ENCODE measurements at places on chromosomes 3 and 15. TPM values are rescaled to one million over a fixed set of nuclear protein-coding genes. Genes with fewer than 3 reads are reported as not detected.

The CAND2 gene
- total RNA-seq: 0.37 TPM

The PLSCR5 gene
- not detected for total RNA-seq

The CNTN3 gene
- not detected for total RNA-seq

The RLBP1 gene
- 0.13 TPM for total RNA-seq

The TEX55 gene
- not detected for total RNA-seq

The SAMMSON gene
- not detected for total RNA-seq

The ACAP2 gene
- total RNA-seq: 7.0 TPM

The COL6A5 gene
- total RNA-seq: not detected

The TMCC1 gene
- 11.0 TPM for total RNA-seq

The DET1 gene
- total RNA-seq: 6.6 TPM

The BUB1B gene
- 25.8 TPM for total RNA-seq

The SH3GL3 gene
- total RNA-seq: 0.68 TPM

The CISH gene
- 0.52 TPM for total RNA-seq

The ITGB5 gene
- 462 TPM for total RNA-seq

The NEK10 gene
- total RNA-seq: 0.59 TPM

The ILDR1 gene
- total RNA-seq: not detected

The EPHB1 gene
- total RNA-seq: 0.05 TPM

The FANCD2 gene
- 17.9 TPM for total RNA-seq

The TGM5 gene
- total RNA-seq: not detected

The PCSK6 gene
- 12.1 TPM for total RNA-seq

The SRP14 gene
- total RNA-seq: 209 TPM

The PAK6 gene
- total RNA-seq: 0.17 TPM

The DUOXA2 gene
- not detected for total RNA-seq

The ADPGK gene
- 77.1 TPM for total RNA-seq

The XCR1 gene
- not detected for total RNA-seq

The IMPG2 gene
- total RNA-seq: 0.01 TPM

The TERB2 gene
- not detected for total RNA-seq

The LIPH gene
- total RNA-seq: 5.1 TPM

The C2CD4B gene
- 0.32 TPM for total RNA-seq

The VPS33B gene
- total RNA-seq: 16.5 TPM

The EPHB3 gene
- total RNA-seq: 0.17 TPM

The NANOGP8 gene
- not detected for total RNA-seq

All from A549 treated with Hydrocortisone at 1 μM for 4 hours (cell line).